ENCODE measurements at places on chromosomes 3 and 15. TPM values are rescaled to one million over a fixed set of nuclear protein-coding genes. Genes with fewer than 3 reads are reported as not detected.

DNA sequence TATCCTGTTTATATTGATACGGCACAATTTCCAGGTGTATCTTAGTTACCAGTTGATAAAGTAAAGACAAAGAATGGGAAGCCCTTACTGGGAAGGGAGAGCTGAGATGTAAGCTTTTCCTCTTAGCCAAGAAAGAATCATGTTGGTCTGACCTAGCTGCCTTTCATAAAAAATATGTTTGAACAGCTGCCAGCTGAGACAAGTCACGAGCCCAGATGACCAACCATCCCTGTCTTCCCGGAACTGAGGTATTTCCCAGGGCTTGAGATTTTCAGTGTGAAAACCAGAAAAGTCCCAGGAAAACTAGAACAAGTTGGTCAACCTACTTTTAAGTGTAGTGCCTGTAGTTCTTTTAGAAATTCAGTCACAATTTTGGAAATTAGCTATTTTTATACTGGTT, 3.6 kb upstream of the MYH15 start:
- DNase-seq: no peak

GRCh38 chr3:173865900-173866498, 468.5 kb downstream of the NLGN1 start:
- no peak for DNase-seq

GRCh38 chr15:74653426-74654102, 37.9 kb downstream of the CLK3 start:
- no peak for DNase-seq

NEIL1 gene
- 42.1 TPM for total RNA-seq

GRCh38 chr15:93037820-93038705, 50.9 kb downstream of the RGMA start:
- peak; percentile 42 for DNase-seq

FBN1 gene
- total RNA-seq: 46.9 TPM

DNA sequence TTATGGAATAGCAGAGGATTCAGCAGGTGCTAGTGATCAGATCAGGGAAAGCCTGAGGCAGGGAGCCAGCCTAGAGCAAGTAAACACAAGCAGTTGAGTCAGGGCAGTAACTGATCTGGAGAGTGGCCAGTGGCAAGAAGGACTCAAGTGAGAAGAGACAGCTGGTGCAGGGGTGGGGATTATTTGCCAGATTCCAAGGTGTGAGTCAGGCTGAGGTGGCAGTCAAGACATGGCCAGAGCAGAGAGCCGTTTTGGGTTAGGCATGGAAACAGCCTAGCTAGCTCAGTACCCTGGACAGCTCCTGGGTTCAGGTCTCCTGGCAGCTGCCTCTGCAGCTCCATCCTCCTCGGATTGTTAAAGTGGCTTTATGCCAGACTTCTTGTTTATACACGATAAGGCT, 281.9 kb upstream of the ONECUT1 start:
- peak; percentile 60 for DNase-seq

DNA sequence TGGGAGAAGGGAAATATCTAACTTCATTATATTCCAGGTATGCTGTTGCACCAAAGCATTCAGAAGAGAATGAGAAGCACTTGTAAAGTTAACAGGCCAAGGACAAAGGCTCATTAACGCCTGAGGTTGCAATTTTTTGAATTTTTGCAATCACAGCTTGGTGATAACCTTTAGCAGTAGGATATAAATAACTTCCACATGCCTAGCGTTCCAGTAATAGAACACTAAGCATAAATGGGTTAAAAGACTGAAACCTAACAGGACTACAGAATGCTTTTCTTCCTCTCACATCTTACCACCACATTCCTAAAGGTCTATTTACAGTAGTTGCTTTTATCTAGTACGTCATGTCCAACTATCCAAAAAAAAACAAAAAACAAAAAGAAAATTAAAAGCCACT, 57.4 kb upstream of the IMPG2 start:
- DNase-seq: no peak

GOLGA8N gene
- total RNA-seq: 14.1 TPM

SPTBN5 gene
- total RNA-seq: 1.9 TPM
